ENCODE measurements at places on chromosomes 3 and 15.

DNA sequence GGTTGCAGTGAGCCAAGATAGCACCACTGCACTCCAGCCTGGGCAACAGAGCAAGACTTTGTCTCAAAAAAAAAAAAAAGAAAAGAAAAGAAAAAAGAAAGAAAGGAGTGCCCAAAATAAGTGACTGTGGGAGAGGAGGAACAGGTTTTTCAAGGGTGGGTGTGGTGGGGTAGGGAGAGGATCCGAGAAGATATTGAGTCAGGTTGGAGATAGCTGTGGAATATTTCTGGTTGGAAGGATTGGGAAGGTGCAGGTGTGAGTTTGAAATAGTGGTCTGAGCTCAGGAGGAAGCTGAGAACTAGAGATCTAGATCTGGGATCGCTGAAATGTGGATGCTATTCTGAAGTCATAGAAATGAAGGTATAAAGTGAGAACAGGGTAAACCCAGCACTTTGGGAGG lies 7.8 kb downstream of the SCAMP2 start:
- no peak overlapping the region for H3K4me3 ChIP-seq
- H3K36me3 ChIP-seq: peaks cover 19% of the 10 kb centered on the region
- no peaks in the 10 kb centered on the region for H3K27me3 ChIP-seq

- H3K36me3 ChIP-seq: peaks cover 4% of the 10 kb centered on the region
- H3K4me3 ChIP-seq: no peak overlapping the region
- peaks cover 3% of the 10 kb centered on the region for H3K4me1 ChIP-seq
- H3K27ac ChIP-seq: no peak overlapping the region
- no peaks in the 10 kb centered on the region for H3K27me3 ChIP-seq
These were observed 75.0 kb downstream of the STRIT1 start for GRCh38 chr3:155218462-155218861.

GRCh38 chr3:174002543-174002942 lies 605.0 kb downstream of the NLGN1 start:
- DNase-seq: no peak
- no peak overlapping the region for H3K4me3 ChIP-seq

DNA sequence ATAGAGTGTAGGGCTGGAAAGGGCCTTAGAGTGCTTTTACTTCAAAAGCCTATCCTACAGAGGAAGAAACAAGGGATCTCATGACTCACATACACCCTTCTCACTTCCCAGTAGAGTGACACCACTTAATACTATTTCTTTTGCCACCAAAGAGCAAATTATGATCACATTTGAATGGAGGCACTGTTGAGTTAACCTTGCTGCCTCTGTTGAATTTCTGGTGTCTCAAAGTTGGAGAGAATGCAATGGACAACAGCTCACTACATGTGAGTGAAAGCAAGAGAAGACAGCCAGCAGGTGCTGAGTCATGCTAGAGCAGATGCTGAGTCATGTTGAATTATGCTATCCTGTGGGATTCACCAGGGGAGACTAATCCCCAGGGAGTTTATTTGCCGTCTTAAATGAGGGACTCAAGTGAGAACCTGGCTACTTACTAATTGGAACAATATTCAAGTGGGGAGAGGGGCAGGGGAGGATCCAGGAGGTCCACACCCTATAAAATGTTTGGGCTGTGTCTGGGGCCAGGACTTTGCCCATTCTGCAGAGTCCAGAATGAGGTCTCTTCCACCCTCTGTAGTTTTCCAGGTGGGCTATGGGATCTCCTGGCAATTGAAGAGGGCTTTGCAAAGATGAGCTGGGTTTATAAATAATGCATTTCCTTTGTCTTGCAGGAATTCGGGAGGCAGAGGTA lies 35.8 kb downstream of the ST8SIA2 start:
- peaks cover 3% of the 10 kb centered on the region for H3K4me1 ChIP-seq
- H3K36me3 ChIP-seq: peaks cover 7% of the 10 kb centered on the region
- H3K4me3 ChIP-seq: no peak overlapping the region
- peak overlapping the region; percentile 51 for H3K27ac ChIP-seq
- DNase-seq: no peak

GRCh38 chr15:85687329-85687728 lies 107.4 kb downstream of the KLHL25 start:
- H3K4me3 ChIP-seq: no peak overlapping the region
- peaks cover 15% of the 10 kb centered on the region for H3K36me3 ChIP-seq
- H3K27ac ChIP-seq: no peak overlapping the region
- H3K4me1 ChIP-seq: peaks cover 17% of the 10 kb centered on the region
- no peaks in the 10 kb centered on the region for H3K27me3 ChIP-seq

GRCh38 chr3:65732051-65732935 lies 306.4 kb downstream of the MAGI1 start:
- H3K36me3 ChIP-seq: no peaks in the 10 kb centered on the region
- peak overlapping the region; percentile 36 for H3K27ac ChIP-seq
- H3K27me3 ChIP-seq: no peaks in the 10 kb centered on the region
- peaks cover 9% of the 10 kb centered on the region for H3K4me1 ChIP-seq
- no peak overlapping the region for H3K4me3 ChIP-seq
- no peak for DNase-seq

GRCh38 chr15:84872009-84872910 lies 12.2 kb upstream of the SLC28A1 start:
- peaks cover 8% of the 10 kb centered on the region for H3K36me3 ChIP-seq
- H3K27me3 ChIP-seq: no peaks in the 10 kb centered on the region
- DNase-seq: no peak

- no peaks in the 10 kb centered on the region for H3K27me3 ChIP-seq
- no peaks in the 10 kb centered on the region for H3K4me1 ChIP-seq
- H3K4me3 ChIP-seq: no peak overlapping the region
- peaks cover 2% of the 10 kb centered on the region for H3K36me3 ChIP-seq
- DNase-seq: no peak
These were observed 40.1 kb upstream of the NR2C2 start for GRCh38 chr3:14907043-14907966.

DNA sequence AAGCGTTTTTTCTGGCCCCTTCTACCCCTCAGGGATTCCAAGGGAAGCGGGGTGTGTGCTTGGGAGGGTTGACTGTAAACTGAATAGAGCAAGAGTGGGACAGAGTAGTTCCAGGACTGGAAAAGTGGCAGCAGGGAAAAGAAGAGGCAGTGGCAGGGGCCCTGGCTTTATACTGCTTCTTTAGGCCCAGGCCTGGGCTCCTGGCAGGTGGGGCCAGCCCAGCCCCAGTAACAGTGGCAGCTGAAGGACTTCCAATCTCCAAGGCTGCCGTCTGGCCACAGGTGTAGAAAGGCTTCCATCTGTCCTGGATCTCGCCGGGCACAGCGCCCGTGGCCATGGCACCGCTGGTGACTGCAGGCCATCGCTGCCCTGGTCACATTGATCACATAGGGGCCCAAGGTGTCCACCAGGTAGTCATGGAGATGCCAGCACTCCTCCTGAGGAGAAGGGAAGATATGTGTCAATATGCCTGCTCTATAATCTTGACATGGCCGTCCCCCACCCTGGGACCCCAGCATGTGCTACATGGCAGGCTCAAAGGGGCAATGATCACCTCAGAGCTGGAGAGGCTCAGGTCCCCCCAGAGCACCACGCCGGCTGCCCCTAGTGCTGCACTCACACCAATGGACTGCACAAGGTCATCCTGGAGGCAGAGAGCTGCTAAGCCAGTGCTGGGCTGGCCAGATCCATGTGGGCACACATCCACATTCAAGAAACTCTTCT lies 1.0 kb upstream of the IFRD2 start:
- no peaks in the 10 kb centered on the region for H3K36me3 ChIP-seq
- no peak overlapping the region for H3K4me3 ChIP-seq
- H3K27me3 ChIP-seq: no peaks in the 10 kb centered on the region
- peak overlapping the region; percentile 97 for H3K27ac ChIP-seq
- no peak for DNase-seq

DNA sequence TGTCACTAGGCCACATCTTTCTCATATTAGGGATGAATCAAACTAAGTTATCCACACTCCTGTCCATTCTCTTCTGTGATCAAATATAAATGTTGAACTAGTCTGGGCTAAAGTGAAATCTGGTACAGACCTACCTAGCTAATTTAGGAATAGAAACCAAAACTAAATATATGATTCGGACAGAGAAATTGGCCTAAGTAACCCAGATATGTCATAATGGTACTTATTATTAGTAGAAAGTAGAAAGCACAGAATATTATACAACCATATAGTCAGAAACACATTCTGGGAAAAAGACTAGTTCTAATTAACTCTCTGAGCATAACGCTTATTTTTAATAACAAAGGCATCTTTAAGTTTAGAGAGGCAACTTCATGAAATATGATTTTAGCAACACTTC lies 389.0 kb downstream of the LSAMP start:
- no peak overlapping the region for H3K27ac ChIP-seq
- no peak for DNase-seq
- H3K4me1 ChIP-seq: peaks cover 2% of the 10 kb centered on the region
- H3K27me3 ChIP-seq: no peaks in the 10 kb centered on the region
- H3K36me3 ChIP-seq: no peaks in the 10 kb centered on the region
- H3K4me3 ChIP-seq: no peak overlapping the region

- no peaks in the 10 kb centered on the region for H3K36me3 ChIP-seq
- DNase-seq: no peak
- H3K4me1 ChIP-seq: no peaks in the 10 kb centered on the region
These were observed 20.8 kb upstream of the TNIK start for GRCh38 chr3:171481011-171481410.

DNA sequence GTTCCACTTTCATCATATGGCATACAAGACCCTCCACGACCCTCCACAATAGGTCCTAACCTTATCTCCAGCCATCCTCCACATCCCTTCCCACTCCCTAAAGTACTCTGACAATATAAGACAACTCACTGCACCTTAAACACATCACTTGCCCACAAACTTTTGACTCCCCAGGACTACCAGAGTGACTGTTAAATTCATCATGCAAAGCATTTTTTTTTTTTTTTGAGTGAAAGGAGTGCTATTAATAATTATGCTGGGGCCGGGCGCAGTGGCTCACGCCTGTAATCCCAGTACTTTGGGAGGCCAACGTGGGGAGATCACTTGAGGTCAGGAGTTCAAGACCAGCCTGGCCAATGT lies 55.8 kb downstream of the OSBPL10 start:
- no peaks in the 10 kb centered on the region for H3K27me3 ChIP-seq
- no peaks in the 10 kb centered on the region for H3K36me3 ChIP-seq
- no peak overlapping the region for H3K4me3 ChIP-seq
- DNase-seq: no peak

GRCh38 chr3:124960698-124961097 lies 26.1 kb upstream of the MUC13 start:
- no peak overlapping the region for H3K4me3 ChIP-seq
- no peak for DNase-seq
- H3K27ac ChIP-seq: no peak overlapping the region

DNA sequence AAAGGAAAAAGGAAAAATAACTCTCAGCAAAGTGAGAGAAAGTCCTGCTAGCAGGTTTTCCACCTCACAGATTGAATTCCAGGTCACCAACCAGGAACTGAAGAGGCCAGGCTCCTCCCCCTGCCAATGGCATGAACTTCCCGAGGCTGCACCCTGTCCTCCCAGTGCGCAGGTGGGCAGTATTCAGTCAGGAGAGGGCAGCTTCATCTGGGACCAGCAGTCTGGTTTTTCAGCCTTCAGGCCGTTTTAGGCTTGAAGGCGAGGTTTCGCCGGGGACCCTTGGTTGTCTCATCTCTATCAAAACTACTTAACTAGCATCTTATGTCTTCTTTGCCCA lies 41.2 kb downstream of the TRAT1 start:
- no peaks in the 10 kb centered on the region for H3K4me1 ChIP-seq
- no peak for DNase-seq
- no peaks in the 10 kb centered on the region for H3K27me3 ChIP-seq
- no peak overlapping the region for H3K4me3 ChIP-seq

- peaks cover 17% of the 10 kb centered on the region for H3K4me1 ChIP-seq
- no peak overlapping the region for H3K27ac ChIP-seq
- peaks cover 1% of the 10 kb centered on the region for H3K36me3 ChIP-seq
- no peak overlapping the region for H3K4me3 ChIP-seq
- no peak for DNase-seq
These were observed 54.6 kb downstream of the PLD1 start for GRCh38 chr3:171755656-171756055.

- H3K4me1 ChIP-seq: no peaks in the 10 kb centered on the region
- H3K27ac ChIP-seq: no peak overlapping the region
- H3K4me3 ChIP-seq: no peak overlapping the region
These were observed 42.7 kb downstream of the ZDHHC3 start for GRCh38 chr3:44932986-44933944.

DNA sequence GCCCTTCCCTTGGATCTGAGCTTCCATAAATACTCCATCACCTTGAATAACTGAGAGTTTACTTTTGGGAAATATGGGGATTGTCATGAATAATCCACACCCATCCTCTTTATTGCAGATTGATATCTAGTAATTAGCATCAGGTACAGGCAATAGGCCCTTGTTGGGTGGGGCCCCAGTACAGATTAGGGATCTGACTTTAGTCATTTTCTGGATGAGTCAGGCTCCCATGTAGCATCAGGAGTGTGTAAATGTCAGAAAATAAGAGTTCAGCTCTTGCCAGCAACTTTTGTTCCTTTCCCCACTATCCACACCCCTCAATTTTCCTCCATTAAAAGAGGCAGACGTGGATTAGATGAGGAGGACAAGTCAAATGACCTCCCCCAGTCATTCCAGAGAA lies 17.7 kb upstream of the SNRK start:
- no peaks in the 10 kb centered on the region for H3K36me3 ChIP-seq
- peaks cover 8% of the 10 kb centered on the region for H3K27me3 ChIP-seq
- no peak overlapping the region for H3K4me3 ChIP-seq
- DNase-seq: no peak
- H3K27ac ChIP-seq: no peak overlapping the region

GRCh38 chr3:70832834-70833205 lies 520.4 kb upstream of the MDFIC2 start:
- H3K4me3 ChIP-seq: no peak overlapping the region
- H3K27ac ChIP-seq: no peak overlapping the region
- H3K4me1 ChIP-seq: peaks cover 3% of the 10 kb centered on the region
- no peak for DNase-seq

GRCh38 chr3:182741214-182741613 lies 52.1 kb upstream of the ATP11B start:
- H3K27ac ChIP-seq: no peak overlapping the region
- DNase-seq: no peak
- no peaks in the 10 kb centered on the region for H3K36me3 ChIP-seq
- peaks cover 33% of the 10 kb centered on the region for H3K4me1 ChIP-seq

- H3K4me3 ChIP-seq: no peak overlapping the region
- peak overlapping the region; percentile 56 for H3K27ac ChIP-seq
- H3K36me3 ChIP-seq: no peaks in the 10 kb centered on the region
- peaks cover 51% of the 10 kb centered on the region for H3K4me1 ChIP-seq
These were observed 162.7 kb downstream of the MAGI1 start for GRCh38 chr3:65876028-65876420.

- H3K36me3 ChIP-seq: peaks cover 1% of the 10 kb centered on the region
- peaks cover 3% of the 10 kb centered on the region for H3K27me3 ChIP-seq
- no peak for DNase-seq
- peak within 1 kb of the TSS; percentile 86 for H3K4me3 ChIP-seq
- peak within 1 kb of the TSS; percentile 95 for H3K27ac ChIP-seq
These were observed at the start of gene DPPA4 for GRCh38 chr3:109337393-109337792. TSS of gene DPPA4 (minus strand) at chr3:109337546. CDS start at chr3:109337517, 29 bp downstream.

DNA sequence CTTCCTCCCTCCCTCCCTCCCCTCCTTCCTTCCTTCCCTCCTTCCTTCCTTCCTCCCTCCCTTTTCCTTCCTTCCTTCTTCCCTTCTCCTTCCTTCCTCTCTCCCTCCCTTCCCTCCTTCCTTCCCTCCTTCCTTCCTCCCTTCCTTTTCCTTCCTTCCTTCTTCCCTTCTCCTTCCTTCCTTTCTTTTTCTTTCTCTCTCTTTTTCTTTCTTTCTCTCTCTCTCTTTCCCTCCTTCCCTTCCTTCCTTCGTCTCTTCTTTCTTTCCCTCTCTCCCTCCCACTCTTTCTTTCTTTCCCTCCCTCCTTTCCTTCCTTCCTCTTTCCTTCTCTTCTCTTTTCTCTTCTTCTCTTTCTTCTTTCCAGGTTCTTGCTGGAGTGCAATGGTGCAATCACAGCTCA lies 1.9 kb upstream of the ZNF662 start:
- H3K4me3 ChIP-seq: no peak overlapping the region
- H3K27me3 ChIP-seq: no peaks in the 10 kb centered on the region
- H3K36me3 ChIP-seq: peaks cover 3% of the 10 kb centered on the region
- H3K4me1 ChIP-seq: peaks cover 7% of the 10 kb centered on the region
